NB4 (cell line): ENCODE measurements at places on chromosomes 5 and 9.

GRCh38 chr9:2559192-2560152, 62.1 kb upstream of the VLDLR start:
- no peak for DNase-seq

DNA sequence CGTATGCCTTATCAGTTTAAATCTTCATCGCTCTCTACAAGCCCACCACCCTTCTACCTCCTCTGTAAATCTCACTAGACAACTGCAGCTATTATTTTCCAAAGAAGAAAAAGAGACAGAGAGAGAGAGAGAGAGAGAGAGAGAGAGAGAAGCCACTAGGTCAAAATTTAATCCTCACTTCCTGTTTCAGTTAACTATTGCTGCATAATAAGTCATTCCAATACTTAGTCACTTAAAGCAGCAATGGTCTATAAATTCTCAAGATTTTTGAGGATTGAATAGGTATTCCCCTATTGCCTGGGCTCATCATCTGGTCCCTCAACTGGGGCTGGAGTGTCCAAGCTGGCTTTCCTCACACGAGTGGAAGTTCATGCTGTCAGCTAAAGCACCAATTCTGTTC, 68.8 kb downstream of the ITGA1 start:
- DNase-seq, result peak; percentile 2

DNA sequence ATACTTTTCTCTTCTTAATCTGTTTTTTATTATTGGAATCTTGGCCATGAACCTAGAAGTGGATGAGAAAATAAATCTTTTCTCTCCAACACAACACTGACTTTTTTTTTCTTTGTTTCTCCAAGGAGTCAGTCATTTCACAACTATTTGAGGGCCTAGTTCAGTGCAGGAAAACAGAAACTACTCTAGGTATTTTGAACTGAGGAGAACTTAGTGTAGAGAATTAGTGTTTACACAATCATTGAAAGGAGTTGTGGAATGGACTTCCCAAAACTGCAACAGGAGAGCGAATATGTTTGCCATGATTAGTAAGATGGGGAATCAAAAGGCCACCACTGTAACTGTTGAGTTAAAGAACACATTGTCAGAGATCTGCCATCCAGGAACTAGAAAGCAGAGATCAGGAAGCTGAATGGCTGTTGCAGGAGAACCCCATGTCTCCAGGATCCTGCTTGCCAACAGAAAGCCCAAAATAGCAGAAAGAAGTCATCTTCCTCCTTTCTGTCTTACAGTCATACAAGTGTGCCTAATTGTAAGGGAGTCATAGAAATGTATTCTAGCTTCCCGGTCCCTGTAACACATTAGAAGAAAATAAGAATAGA, 20.3 kb upstream of the PCDH1 start:
- no peak for DNase-seq

GRCh38 chr5:175162036-175162435, 281.9 kb downstream of the DRD1 start:
- DNase-seq, result no peak

DNA sequence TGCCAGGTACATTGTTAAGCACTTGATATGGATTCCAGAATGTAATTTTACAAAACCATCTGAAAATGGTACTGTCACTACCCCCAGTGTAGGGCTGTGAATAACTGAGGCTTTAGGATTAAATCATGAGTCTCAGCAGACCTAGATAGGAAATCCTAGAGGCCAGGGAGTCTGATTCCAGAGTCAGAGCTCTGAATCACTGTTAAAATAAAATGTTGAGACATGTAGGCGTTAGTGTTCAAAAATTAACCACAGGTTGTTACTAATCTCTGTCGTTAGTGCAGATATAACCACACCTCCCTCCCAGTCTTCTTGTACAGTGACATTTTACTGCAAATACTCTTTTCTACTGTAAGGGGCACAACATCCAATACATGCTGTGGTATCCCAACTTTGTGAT, 1828.8 kb downstream of the MAT2B start:
- DNase-seq, result no peak

DNA sequence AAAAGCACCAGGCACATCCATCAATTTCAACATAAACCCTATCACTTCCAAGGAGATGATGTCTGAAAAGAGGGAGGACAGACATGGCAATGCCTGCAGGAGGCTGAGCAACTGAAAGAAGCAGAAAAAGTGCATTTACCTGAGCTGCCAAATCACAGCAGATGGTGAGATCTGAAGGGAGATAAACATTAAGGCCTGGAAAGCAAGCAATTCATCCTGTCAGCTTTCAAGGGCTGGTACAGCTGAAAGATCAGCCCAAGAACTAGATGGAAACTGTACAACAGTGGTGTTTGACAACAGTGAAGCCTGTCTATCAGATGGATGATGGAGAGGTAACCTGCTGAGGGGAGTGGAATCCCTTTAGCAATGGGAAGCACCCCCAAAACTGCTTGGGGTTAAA, 433.2 kb upstream of the ZNF608 start:
- no peak for DNase-seq

GRCh38 chr9:120735415-120736126, 21.3 kb upstream of the MEGF9 start:
- DNase-seq, result peak; percentile 93

GRCh38 chr9:108297073-108297472, 558.7 kb downstream of the ACTL7B start:
- peak; percentile 55 for DNase-seq

GRCh38 chr5:124627815-124628595, 118.4 kb downstream of the ZNF608 start:
- DNase-seq, result no peak

- no peak for DNase-seq
Observed at GRCh38 chr5:14503681-14504331, 77.8 kb upstream of the OTULINL start.

- DNase-seq, result no peak
Observed at GRCh38 chr5:142984525-142984924, 214.3 kb downstream of the ARHGAP26 start.
